ENCODE measurements at places on chromosomes 13 and 19. TPM values are rescaled to one million over a fixed set of nuclear protein-coding genes. Genes with fewer than 3 reads are reported as not detected.

The DNAAF3 gene
- 5.4 TPM for polyA plus RNA-seq

The ITGBL1 gene
- polyA plus RNA-seq, result 1.4 TPM

The C2CD4C gene
- polyA plus RNA-seq, result 0.71 TPM

The CDC42EP5 gene
- polyA plus RNA-seq, result not detected

The TTYH1 gene
- polyA plus RNA-seq, result 0.32 TPM

The LGI4 gene
- polyA plus RNA-seq, result 0.09 TPM

The EVI5L gene
- 1.2 TPM for polyA plus RNA-seq
